ENCODE measurements at places on chromosomes 5 and 9.

DNA sequence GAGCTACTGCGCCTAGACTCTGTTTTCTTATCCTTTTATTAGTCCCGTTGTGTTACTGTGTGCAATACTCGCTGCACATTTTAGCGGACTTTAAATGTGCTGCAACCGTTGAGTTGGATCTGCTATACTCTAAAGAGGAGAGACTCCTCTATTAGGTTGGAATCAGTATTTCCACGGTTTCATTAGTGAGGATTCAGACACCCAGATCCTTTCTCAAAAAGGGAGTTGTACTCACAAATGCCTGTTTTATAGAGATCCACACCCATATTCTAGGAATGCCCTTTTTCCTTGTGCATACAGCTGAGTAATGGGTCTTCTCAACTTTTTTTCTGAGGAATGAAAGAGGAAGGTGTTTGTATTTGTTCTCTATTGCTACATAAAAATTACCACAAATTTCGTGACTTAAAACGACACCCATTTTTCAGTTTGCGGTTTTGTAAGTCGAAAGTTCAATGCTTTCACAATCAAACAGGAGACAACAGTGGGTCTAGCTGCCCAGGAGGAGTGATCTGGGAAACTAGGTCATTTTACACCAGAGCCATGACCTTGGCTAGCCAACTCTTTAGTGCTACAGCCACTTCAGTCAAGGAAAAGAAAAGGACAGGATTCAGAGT lies 52.8 kb upstream of the SLC44A1 start:
- H3K4me3 ChIP-seq: no peak overlapping the region
- no peak overlapping the region for H3K27ac ChIP-seq
- H3K4me1 ChIP-seq: no peaks in the 10 kb centered on the region

DNA sequence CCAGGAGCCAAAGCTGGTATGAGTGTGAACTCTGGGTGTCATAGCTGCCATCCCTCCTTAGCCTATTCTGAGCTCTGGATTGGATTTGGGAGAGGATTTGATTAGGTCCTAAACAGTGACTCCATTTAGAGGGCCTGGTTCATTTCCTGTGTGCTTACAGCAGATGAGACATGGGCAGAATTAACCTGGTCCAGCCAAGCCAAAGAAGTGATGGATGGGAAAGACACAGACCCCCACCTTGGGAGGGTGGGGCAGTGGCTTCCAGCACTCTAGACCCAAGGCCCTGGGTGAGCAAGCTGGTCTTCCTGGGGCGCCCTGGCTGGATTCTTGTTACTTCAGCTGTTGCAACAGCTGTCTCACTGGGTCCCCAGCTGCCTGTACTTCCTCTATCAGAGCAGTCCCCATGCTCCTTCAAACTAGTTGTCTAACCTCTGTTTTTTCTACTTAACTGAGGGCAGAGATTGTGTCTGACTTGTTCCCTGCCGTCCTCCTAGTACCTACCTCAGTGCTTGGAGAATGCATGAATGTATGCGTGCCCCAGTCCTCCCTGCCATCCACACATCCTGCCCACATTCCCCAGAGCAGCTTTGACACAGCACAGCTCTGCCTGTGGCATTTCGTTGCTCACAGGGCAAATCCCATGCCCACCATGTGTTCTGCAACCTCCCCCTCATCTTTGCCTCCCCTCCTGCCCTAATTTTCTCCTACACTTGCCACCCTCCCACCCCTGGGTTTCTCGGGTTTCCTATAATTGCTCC lies 115.9 kb downstream of the RGS3 start:
- peak overlapping the region; percentile 85 for H3K4me3 ChIP-seq
- peak; percentile 54 for DNase-seq
- H3K27me3 ChIP-seq: no peaks in the 10 kb centered on the region
- peaks cover 20% of the 10 kb centered on the region for H3K36me3 ChIP-seq

DNA sequence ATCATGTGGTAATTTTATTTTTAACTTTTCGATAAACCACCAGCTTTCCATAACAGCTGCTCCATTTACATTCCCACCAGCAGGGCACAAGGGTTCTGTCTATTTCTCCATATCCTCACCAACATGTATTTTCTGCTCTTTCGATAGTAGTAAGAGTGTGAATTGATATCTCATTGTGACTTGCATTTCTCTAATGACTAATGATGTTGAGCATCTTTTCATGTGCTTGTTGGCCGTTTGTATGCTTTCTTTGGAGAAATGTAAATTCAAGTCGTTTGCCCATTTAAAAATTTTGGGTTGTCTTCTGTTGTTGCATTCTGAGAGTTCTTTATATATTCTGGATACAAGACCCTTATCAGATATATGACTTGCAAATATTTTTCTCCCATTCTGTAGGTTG lies 45.9 kb downstream of the PSD2 start:
- H3K4me1 ChIP-seq: no peaks in the 10 kb centered on the region
- H3K4me3 ChIP-seq: no peak overlapping the region
- DNase-seq: no peak
- H3K36me3 ChIP-seq: no peaks in the 10 kb centered on the region
- H3K27me3 ChIP-seq: peaks cover 38% of the 10 kb centered on the region

- no peaks in the 10 kb centered on the region for H3K36me3 ChIP-seq
- no peak overlapping the region for H3K27ac ChIP-seq
- DNase-seq: no peak
- H3K27me3 ChIP-seq: no peaks in the 10 kb centered on the region
- no peaks in the 10 kb centered on the region for H3K4me1 ChIP-seq
Observed at GRCh38 chr5:4614088-4614487, 526.0 kb upstream of the ADAMTS16 start.

GRCh38 chr5:1280177-1281037 lies 14.5 kb downstream of the TERT start:
- no peak overlapping the region for H3K4me3 ChIP-seq
- H3K4me1 ChIP-seq: peaks cover 1% of the 10 kb centered on the region
- DNase-seq: no peak
- H3K36me3 ChIP-seq: peaks cover 7% of the 10 kb centered on the region
